ENCODE measurements at places on chromosomes 3 and 15. TPM values are rescaled to one million over a fixed set of nuclear protein-coding genes. Genes with fewer than 3 reads are reported as not detected.
A peak's percentile ranks its signal among the peaks of the same experiment; 100 is the strongest.

Gene CYP11A1
- 3.1 TPM for total RNA-seq

Gene SH3BP5
- 36.7 TPM for total RNA-seq

DNA sequence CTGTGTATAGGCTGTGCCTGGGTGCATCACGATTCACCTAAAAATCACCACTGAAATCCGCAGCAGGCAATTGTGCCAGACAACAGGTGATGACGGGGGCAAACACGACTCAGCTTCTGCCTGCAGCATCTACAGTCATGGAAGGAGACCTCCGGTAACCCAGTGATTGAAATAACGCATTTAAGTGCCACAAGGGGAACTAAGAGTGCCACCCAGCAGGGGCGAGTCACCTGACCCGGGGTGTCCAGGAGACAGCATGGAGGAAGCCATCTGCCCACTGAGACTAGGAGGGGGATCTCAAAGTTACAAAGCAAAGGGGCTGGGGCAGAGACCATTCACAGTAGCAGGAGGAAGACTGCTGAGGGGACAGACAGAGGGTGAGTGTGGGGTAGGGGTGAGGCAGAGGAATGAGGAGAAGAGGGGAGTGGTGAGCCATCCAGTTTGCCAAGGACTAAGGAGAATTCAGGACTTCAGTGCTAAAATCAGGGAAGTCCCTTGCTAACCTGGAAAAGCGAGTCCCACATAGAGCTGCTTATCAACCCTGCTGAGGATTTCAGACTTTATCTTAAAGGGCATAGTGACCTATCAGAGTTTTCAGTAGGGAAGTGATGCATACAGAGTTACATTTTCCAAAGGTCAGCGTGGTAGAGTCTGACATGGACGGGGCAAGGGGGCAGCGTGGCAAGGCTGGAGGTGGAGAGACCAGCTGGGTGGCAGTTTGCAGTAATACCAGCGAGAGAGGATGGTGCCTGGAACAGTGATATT lies 256.7 kb upstream of the HES1 start:
- no peak for ATAC-seq

- peak; percentile 77 for ATAC-seq
These were observed 17.9 kb upstream of the ANKRD28 start for GRCh38 chr3:15815696-15816095.

- no peak for ATAC-seq
These were observed 33.4 kb upstream of the CTDSPL2 start for GRCh38 chr15:44394062-44394461.

- no peak for ATAC-seq
These were observed 1.2 kb upstream of the ZBTB20 start for GRCh38 chr3:115148142-115148790.
